Activated T-helper 17 cell treated with anti-CD3 and anti-CD28 coated beads, Interleukin-2, amount 50 U/mL, for 72 hours (primary cell): ENCODE measurements at places on chromosomes 5 and 9. TPM values are rescaled to one million over a fixed set of nuclear protein-coding genes. Genes with fewer than 3 reads are reported as not detected.

Gene FAXDC2
- not detected for total RNA-seq

DNA sequence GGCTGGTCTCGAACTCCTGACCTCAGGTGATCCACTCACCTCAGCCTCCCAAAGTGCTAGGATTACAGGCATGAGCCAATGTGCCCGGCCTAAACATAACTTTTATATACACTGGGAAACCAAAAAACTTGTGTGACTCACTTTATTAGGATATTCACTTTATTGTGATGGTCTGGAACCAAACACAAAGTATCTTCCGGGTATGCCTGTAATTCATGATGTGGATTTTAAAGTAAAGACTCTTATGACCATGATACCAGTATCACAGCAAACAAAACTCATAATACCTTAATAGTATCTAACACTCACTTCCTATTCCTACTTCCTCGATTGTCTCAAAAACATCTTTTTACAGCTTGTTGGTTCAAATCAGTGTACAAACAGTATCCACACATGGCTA is 12.7 kb upstream of the GFPT2 start:
- ATAC-seq: no peak

- no peak for ATAC-seq
Measured at GRCh38 chr9:38043931-38044623, 24.9 kb downstream of the SHB start.

DNA sequence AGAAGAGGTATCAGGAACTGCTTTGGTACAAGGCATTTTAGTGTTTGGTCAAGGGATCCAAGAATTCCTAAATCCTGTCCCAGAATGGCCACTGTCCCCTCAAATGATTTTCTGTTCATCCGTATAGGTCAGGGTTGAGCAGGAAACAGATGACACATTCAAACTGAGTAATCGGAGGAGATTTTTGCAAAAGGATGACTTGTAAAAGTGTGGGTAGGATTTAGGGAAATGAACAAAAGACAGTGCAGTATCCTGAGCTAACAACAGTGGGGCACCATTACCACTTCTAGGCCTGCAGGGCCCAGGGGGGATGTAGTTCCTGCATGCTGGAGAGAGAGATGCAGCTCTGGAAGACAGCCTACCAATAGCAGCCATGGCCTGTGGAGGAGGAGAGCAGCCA is 290.1 kb downstream of the ZSWIM6 start:
- no peak for ATAC-seq

GRCh38 chr9:32589083-32589723 is 16.2 kb upstream of the NDUFB6 start:
- ATAC-seq: no peak

- no peak for ATAC-seq
Measured at GRCh38 chr9:97900738-97901565, 21.3 kb downstream of the TRMO start.

- ATAC-seq: no peak
Measured at GRCh38 chr5:107805166-107805565, 134.4 kb upstream of the EFNA5 start.

DNA sequence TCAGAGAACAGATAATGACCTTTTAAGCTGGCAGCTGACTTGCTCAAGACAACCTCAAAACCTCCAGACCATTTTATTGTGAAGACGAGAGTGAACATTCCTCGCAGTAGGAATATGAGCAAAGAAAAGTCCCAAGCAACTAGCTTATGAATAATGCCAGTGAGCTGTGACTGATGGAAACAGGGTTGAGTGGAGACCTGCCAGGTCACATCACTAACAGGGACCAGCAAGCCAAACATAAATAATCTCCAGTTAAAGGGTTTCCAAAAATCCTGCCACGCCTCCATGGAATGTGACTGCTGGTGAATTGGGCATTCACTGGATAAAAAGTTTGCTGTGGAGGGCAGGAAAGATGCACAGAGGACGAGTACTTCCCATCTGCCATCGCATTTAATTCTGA is 185.4 kb downstream of the CRB2 start:
- ATAC-seq: no peak

- ATAC-seq: no peak
Measured at GRCh38 chr5:158023266-158023665, 164.3 kb upstream of the CLINT1 start.

DNA sequence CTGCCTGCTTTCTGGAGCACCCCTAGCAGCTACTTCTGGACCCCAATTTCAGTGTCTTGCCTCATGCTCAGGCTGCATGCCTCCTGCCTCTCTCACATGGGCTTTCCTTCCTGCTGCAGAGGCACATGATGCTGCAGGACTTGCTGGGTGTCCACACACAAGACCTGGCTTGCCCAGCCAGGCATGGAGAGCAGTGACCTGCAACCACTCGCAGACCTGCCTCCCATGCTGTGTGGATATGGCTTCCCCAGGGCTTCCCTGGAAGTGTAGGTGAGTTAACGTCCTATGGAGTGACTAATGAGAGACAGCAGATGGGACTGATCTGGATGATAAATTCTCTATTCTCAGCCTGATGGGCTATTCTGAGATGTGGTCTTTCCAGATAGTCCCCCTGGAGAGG is 53.2 kb upstream of the SMIM32 start:
- no peak for ATAC-seq

- peak; percentile 96 for ATAC-seq
Measured at GRCh38 chr5:39231705-39232525, 12.6 kb upstream of the FYB1 start.

DNA sequence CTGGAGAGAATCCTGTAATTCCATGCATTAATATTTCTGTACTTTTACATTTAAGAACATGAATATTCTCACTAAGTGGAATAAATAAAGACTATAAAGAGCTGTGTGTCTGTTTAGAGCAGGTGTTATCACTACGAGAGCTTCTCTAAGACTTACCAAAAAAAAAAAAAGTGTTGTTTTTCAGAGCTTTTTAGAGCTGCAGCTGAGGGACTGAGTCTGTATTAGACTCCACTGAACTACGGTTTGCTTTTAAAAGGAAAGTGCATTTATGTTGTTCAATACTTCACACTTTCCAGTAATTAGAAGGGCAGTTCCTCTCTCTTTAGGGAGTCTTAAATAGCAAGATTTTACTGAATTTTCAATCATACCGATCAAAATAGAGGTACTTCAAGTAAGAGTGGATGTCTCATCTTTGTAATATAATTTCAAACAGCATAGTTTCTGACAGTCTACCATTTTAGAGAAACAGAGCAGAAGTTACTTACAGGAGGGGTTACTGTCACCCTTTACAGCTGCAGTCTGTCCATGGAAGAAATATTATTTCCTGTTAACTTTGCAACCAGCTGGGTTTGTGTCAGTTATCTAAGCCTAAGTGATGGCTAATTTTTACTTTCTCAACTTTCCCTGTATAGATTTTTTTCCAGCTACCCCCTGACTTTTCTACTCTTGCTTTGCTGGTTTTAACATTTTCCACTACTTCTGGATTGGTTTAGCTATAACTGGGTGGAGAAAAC is 2.4 kb downstream of the SYK start:
- ATAC-seq: no peak

Gene SPATA6L
- 1.6 TPM for total RNA-seq

Gene HARS2
- total RNA-seq: 24.7 TPM

DNA sequence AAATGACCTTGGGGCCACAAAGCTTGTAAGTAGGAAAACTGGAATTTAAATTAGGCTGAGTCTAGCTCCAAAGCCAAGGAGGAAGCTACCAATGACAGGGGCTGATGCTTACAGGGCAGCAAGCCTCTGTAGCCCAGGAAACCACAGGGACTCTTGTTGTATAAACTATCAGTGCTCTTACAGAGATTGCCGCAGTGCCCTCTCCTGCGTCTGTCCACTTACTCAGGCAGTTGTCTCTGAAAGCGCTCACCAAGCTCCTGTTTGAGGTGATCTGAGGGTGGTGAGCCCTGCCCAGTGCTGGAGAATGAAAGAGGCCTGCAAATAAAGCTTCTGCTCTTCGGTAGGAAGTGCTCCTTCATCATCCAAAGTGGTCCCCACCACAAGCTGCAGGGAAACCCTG is 498.8 kb downstream of the ARHGEF28 start:
- ATAC-seq: no peak

DNA sequence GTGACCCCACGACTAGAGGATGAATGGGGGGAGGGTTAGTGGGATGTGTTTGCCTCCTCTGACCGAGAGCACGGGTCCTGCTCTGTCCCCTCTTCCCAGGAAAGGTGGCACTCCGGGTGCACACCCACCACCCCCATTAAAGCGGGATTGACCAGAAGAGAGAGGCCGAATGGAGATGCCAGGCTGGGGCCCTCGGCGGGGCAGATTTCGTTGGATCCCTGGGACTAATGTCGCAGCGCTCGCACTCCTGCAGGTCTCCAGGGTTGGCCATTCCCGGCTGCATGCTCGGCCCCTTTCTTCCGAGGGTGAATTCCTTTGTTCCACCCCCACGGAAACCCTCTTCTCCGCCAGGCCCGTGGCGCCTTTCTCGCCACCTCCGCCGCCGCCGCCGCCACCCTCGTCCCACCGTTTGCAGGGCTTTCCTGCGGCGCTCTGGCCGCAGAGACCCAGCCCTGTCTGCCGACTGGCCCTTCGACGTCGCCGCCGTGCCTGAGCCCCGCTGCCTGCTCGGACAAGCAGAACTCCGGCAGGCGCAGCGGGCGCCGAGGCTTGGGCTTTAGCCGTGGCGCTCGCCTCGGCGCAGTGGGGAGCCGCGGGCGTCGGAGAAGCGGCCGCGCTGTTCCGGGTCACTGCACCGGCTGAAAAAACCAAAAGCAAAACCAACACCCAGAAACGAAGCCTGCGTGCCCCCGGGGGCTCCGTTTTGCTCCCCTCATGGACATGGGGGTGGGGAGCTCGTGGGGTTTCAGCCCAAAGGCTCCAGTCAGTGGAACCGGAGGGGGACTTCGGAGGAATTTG is 11.8 kb downstream of the LMX1B start:
- ATAC-seq: no peak

Gene CCDC171
- total RNA-seq: 5.5 TPM

DNA sequence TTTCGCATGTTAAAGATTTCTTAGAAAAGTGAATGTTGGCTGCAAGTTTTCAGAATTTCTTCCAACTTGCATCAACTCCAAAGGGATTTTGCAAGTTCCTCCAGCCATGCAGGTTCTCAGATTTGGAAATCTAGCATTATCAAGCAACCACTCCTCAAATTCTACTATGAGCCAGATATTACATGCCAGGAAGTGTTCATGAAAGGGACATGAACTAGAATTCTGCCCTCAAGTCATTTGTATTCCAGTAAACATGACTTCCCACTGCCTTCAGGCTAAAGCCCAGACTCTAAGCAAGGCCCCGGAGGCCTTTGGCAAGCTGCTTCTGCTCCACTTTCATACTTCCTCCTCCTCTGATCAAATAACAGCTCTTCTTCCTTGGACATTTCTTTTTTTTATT is 111.3 kb upstream of the PAPPA start:
- no peak for ATAC-seq

Gene SPINK4
- not detected for total RNA-seq

GRCh38 chr5:82163452-82164175 is 114.5 kb downstream of the RPS23 start:
- ATAC-seq: no peak

Gene KCNT1
- total RNA-seq: not detected

DNA sequence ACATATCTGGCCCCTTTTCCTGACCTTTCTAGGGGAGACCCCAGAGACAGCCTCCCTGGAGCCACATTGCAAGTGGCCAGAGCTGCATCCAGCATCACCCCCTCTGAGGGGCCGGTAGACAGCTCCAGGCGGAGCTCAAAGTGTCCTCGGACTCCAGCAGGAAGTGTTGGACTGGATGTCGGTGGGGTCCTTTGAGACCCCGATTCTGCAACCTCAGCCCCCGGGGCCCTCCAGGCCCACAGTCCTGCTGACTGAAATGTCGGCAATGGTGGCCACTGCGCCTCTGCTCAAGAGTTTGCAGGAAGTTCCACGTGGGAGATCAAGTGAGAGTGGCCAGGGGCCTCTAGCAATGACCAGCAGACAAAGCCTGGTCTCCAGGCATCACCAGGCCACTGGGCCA is 115.9 kb upstream of the FOXD4L5 start:
- no peak for ATAC-seq

DNA sequence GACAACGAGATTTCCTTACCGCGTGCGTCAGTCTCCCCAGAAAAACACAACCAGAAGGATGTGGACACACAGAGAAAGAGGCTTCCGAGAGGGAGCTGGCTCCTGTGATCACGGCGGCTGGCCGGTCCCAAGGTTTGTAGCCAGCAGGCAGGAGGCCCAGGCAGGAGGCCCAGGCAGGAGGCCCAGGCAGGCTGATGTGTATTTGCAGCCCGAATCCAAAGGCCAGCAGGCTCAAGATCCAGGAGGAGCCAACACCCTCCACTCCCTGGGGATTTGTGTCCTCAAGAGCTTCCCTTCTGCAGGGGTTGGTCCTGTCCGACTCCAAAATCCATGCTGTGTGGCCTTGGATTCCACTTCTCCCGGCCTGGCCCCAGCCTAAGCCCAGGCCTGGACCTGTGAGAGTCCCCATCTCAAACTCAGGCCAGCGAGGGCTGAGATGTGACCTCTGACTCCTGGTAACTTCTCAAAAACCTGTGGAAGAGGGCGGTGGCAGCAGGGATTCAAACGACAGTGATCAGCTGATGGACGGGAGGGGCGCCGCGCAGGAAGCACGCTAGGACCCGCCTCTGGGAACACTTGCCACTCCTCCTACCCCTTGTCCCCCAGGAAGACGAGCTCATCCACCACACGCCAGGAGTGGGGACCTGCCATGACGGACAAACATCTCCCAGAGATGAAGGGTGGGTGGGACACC is 75.0 kb upstream of the PPP1R26 start:
- no peak for ATAC-seq

- ATAC-seq: no peak
Measured at GRCh38 chr5:74588415-74588814, 52.1 kb downstream of the ENC1 start.

DNA sequence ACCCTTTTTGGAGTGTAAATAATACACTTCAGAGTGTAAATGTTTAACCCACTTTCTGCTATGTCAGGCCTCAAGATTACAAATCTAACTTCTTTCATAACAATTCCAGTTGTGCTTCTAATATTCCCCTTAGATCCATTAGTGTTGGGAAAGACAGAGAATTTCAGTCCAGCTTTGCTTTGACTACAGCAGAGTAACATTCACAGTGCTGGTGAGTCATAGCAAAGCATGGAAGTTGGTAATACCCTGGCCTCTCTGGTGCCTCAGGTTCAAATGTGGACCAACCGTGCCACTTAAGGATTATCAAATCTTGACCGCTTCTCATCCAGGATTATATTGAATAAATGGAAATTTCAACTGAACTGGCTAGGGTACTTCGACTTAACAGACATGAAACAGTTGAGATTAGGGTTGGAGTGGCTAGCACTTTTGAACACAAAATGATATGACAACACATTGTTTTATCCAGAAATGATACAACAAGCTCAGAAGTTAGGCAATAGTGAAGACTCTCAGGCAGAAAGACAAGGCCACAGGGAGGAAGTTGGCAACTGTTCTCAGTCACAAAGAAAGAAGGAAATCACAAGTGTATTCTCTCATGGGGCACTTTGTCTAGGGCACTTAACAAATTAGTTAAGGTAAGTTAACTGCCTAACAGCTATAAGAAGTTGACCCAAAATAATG is 24.4 kb upstream of the RASA1 start:
- no peak for ATAC-seq
